ENCODE measurements at places on chromosomes 6 and 20.

DNA sequence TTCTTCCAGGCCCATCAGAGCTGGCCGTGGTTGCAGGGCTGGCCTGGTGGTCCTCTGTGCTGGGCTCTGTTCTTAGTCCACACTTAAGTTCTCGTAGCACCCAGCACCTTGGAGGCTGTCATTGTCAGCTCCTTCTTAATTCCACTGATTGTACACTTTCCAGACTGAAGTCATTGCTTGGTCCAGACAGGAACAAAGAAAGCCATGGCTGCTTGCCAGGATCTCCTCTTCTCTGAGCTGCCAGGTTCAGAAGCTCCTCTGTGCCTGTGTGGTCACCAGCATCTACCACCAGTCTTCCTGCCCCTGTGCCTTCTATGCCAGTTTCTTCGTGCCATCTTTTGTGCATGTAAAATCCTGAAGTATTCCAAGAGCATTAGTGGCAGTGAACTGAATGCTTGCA lies 39.5 kb upstream of the PCMTD2 start:
- no peak for DNase-seq

DNA sequence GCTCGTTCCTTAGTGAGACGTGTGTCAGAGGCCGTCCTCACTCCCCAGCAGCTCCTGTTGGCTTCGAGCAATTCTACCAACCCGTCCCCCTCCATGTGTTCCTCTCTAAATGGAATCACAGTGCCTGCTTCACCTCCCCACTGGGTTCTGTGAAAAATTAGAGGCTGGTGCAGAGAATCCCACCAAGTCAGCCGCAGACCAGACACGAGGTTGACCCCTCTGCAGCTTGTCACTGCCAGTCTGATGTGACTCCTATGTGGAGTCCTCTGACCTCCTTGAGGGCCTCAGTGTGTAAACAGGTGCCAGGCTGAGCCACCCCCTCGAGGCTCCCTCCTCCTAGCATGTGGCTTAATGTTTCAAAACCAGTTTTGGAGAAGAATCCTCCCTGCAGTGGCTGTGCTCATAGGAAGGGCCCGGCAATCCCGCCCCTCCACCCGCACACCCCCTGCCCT lies 12.6 kb upstream of the IRF4 start:
- no peak for DNase-seq

GRCh38 chr6:159959165-159959975 lies 9.5 kb upstream of the IGF2R start:
- no peak for DNase-seq

DNA sequence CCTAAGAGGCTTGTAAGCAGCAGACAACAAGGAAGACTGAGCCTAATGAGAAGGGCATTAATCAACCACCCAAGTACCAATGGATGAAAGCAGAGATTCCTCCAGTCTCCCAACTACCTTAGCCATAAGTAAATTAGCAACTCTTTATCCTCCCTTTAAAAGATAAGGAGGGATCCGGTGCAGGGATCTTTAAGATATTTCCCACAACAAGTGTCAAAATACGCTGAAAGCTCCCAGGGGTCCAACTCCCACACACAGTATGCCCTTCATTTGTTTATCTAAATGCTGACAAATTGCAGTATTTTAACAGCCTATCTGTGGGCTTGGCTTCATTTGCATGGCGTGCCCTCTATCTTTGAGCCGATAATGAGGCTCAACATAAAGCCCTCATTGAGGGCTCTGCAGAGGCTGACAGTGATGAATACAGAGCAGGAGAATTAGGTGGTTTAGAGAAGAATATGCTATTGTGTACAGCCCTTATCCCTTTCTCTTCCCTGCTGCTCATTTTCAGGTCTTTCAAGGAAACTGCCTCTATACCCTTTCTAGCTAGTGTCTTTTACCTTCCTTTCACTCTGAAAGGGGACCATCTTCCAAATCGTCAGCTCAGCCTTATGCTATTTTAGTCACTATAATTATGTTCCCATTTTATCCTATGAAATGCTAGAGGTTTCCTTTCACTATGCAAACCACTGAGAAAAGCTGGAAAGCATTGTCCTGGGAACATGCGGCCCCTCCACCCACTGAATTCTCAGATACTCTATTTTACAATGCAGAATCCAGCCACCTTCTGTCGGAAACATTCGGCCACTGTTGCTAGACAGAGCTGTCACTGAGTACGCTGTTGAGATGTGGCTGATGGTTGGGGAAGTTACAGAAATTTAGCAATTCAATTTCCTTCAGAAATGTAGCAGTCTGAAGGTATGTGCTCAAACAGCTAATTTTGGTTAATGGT lies 575.2 kb upstream of the JAG1 start:
- DNase-seq: no peak

DNA sequence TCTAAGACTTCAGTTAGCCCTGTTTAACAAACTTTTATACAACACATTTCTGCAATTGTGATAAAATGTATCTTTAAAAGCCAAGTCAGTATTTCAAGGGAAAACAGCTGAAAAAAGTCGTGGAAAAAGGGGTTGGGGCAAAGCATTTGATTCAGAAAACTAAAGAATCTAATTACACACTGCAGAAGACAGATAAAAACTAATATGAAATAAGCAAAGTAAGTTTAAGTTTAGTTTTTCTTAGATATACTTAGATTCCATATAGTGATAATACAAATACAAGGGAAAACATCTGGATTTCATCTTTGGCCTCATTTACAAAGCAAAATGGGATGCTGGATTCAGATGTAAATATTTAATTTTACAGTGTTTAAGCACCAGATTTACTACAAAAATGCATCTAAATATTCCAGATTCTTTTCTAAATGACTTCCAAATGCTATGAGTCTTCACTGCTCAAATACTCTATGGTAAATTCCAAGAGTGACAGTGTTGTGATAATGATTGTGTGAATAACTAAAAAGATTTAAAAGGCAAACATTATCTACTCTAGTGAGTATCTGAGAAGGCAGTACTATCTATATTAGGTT lies 1.5 kb upstream of the ADNP start:
- DNase-seq: no peak

DNA sequence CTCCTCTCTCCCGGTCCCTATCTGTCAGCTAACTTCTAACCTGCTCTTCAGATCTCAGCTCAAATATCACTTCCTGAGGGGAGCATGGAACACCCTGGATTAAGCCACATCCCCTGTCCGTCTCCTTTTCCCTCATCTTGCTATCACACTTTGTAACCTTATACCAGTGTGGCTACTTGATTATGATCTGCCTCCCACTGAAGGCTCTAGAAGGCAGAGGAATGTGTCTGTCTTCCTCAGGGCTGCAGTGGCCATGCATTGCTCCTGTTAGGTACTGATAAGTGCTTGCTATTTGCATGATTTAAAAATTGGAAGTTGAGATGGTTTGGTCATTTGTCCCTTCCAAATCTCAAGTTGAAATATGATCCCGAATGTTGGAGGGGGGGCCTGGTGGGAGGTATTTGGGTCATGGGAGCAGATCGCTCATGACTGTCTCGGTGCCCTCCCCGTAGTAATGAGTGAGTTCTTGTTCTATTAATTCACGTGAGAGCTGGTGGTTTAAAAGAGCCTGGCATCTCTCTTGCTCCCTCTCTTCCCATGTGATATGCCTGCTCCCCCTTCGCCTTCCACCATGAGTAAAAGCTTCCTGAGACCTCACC lies 71.4 kb downstream of the PLCB4 start:
- no peak for DNase-seq

DNA sequence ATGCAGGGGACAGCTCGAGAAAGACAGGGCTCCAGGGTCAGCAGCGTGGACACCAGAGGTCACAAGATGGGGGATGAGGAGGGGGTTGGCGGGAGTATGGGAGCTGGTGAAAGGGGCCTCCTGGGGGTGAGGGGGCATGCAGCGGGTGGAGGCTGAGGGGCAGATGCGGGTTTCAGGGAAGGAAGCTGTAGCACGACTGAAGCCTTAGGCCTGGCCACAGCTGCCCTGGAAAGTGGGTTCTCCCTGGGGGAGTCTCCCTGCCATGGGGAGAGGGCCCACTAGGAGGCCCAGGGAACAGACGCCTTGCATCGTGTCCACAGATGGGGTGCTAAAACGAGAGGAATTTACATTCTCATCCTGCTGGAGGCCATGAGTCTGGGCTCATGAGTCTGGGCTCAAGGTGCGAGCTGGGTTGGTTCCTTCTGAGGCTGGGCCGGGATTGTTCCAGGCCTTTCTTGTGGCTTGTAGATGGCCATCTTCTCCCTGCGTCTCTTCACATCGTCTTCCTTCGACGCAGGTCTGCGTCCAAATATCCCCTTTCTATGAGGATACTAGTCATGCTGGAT lies 18.0 kb downstream of the APCDD1L start:
- no peak for DNase-seq

GRCh38 chr6:7543789-7544424 lies 2.4 kb downstream of the DSP start:
- DNase-seq: no peak

GRCh38 chr6:31270788-31271640 lies 878 bp downstream of the HLA-C start:
- DNase-seq: peak; percentile 48

DNA sequence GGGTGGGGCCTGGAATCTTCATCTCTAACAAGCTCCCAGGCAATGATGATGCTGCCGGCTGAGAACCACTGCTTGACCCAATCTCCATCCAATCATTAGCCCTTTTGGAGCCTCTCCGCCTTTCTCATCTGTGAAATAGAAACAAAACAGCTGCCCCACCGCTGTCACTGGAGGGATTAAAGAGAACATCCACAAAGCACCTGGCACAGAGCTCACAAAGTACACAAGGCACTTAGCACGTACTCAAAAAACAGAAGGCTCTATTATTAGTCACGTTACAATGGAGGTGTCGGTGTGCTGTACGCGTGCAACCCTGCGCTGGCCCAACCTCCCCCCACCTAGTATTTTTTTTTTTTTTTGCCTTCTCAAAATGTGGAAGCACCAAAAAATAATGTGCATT lies 213.5 kb upstream of the ARID1B start:
- no peak for DNase-seq

- no peak for DNase-seq
Observed at GRCh38 chr6:11769244-11769643, 9.4 kb downstream of the ADTRP start.

All from stimulated activated CD8-positive, alpha-beta memory T cell treated with anti-CD3 and anti-CD28 coated beads, Interleukin-7, amount 100 ng/mL, for 24 hours (primary cell).